Stomach (tissue), 19 donors: ENCODE measurements at places on chromosomes 1 and 21. TPM values are rescaled to one million over a fixed set of nuclear protein-coding genes. Genes with fewer than 3 reads are reported as not detected.

Gene TNFRSF4
- total RNA-seq, result not detected

Gene CCDC28B
- total RNA-seq, result 0.45 TPM

Gene TFF1
- total RNA-seq, result 1,697 TPM

GRCh38 chr1:172745014-172745413, 86.1 kb downstream of the FASLG start:
- no peaks in the 10 kb centered on the region for H3K36me3 ChIP-seq
- no peak overlapping the region for H3K4me3 ChIP-seq
- no peak for DNase-seq
- no peak overlapping the region for H3K27ac ChIP-seq
- peaks cover 18% of the 10 kb centered on the region for H3K4me1 ChIP-seq
- no peaks in the 10 kb centered on the region for H3K27me3 ChIP-seq

GRCh38 chr1:231985296-231986023, 358.9 kb downstream of the DISC1 start:
- no peaks in the 10 kb centered on the region for H3K4me1 ChIP-seq
- H3K27me3 ChIP-seq, result no peaks in the 10 kb centered on the region
- no peak for DNase-seq
- no peaks in the 10 kb centered on the region for H3K36me3 ChIP-seq

- no peak for DNase-seq
- no peaks in the 10 kb centered on the region for H3K36me3 ChIP-seq
- no peaks in the 10 kb centered on the region for H3K4me1 ChIP-seq
- H3K27me3 ChIP-seq, result no peaks in the 10 kb centered on the region
Observed at GRCh38 chr1:231990388-231990787, 363.8 kb downstream of the DISC1 start.
